Uterus (tissue), 4 donors: ENCODE measurements at places on chromosomes 6 and 20.

DNA sequence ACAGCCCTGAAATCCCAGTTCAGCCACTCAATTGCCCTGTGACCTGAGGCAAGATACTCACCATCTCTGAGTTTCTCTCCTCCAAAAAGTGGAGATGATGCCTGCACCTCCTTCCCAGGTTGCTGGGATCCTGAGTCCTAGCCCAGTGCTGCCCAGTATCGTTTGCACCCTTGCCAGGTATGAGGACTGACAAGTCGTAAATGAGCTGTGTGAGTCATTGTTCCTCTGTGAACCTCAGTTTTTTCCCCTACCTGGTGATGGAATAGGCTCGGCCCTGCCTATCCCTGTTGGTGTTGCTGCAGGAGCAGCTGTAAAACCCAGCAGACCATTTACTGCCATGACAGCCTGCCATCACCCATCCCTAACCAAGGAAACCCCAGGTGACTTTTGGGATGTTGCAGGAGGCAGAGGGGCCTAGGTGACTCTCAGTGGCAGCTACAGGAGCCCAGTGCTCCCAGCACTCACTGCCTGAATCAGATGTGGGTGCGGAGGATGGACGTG, 229.3 kb downstream of the SYNDIG1 start:
- no peak for DNase-seq

DNA sequence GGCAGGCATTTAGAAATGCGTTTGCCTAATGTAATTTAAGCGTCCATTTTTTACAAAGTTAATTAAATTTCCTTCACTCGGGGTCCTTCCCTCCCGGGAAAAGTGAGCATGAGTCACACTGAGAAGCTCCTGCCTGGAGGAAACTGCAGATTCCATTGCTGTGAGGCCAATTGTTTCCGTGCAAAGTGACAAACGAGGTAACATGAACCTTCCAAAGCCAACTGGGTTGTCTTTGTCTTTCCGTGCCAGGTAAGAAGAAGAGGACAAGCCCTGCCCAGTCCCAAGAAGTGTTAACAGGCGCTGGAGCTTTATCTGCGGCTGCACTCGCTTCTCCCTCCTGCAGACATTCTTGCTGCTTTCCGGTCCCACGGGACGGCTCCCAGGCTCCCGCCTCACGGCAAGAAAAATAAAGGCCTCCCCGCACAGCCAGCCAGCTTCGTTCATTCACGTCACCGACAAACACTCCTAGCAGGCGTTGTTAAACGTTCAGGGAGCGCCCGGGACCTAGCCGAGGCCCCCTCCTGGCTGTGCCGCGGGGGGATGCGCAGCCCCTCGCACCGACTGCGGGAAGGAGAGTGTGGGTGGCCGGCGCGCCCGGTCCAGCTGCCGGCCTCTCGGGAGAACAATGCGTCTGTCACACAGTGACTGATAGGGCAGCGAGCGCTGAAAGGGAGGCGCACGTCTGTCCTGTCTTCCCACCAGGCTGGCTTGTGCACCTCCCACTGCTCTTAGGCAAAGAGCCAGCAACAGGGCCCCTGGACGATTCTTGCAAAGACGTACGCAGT, 61.5 kb upstream of the HDDC2 start:
- DNase-seq = peak; percentile 35

DNA sequence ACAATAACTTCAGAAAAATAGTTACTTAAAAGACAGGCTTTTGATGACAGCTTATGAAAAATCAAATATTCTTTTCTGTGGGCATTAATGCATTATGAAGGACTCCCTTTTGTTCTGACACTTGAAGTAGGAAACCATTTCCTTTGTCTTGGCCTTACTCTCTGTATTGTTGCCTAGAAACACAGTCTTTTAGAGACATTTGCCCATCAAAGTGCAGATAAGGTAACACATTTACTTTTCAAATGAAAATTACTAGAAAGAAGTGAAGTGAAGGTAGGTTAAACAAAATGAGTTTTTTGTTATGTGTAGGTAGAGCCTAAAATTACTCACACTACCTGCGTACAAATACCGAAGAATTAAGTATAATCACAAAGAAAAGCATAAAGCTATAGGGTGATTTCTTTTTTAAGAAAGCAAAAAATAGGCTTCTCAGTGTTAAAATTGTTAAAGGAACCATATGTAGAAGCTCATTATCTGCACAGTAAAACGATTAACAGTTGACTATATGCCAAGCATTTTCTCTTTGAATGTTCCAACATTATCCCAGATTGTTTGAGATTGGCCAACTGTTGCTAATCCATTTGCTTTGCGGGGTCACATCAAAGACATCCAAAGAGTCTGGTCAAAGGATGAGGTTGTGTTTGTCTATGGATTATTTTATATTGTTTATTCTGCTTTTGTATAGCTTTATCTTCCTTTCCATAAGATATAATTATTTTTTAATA, 542.0 kb upstream of the RNF217 start:
- no peak for DNase-seq

GRCh38 chr6:30881392-30882203, 2.7 kb upstream of the DDR1 start:
- no peak for DNase-seq

DNA sequence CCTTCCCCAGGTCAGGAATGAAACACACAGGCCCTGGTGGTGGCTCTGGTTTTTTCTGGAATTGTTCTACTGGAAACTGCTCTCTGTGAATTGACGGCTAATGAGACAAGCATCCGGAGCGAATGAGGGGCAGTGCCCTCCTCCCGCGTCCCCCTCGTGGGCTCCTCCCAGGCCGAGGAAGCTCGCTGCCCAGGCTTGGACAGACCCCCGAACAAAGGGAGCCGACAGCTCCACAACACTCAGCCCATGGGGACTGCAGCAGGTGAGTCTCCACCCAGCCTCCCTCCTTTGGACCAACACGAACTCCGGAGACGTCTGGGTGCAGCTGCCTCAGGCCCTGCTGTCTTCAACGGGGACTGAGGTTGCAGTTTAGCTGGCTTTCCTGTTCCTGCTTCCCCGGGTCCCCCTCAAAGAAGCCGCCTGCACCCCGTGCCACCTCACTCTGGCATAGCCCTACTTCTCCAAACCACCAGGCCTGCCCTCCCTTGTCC, 31.3 kb upstream of the AFDN start:
- no peak for DNase-seq

DNA sequence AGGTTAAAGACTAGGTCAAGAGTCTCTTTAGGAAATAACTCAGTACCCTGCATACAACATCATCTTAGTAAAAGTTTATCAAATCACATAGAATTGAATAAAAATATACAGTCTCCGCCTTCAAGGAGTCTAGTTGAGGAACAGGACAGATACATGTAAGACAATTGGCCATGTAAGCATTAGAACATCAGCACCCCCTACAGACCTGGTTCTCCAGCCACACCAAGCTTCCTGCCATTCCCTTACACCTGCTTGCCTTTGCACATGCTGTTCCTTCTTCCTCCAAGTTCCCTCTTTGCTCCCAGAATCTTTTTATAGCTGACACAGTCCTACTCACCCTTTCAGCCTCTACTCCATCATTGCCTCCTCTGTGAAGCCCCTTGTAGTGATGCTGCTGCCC, 187.8 kb upstream of the LRFN2 start:
- no peak for DNase-seq

GRCh38 chr6:166998256-166999144, 697 bp upstream of the CEP43 start:
- DNase-seq = peak; percentile 22

DNA sequence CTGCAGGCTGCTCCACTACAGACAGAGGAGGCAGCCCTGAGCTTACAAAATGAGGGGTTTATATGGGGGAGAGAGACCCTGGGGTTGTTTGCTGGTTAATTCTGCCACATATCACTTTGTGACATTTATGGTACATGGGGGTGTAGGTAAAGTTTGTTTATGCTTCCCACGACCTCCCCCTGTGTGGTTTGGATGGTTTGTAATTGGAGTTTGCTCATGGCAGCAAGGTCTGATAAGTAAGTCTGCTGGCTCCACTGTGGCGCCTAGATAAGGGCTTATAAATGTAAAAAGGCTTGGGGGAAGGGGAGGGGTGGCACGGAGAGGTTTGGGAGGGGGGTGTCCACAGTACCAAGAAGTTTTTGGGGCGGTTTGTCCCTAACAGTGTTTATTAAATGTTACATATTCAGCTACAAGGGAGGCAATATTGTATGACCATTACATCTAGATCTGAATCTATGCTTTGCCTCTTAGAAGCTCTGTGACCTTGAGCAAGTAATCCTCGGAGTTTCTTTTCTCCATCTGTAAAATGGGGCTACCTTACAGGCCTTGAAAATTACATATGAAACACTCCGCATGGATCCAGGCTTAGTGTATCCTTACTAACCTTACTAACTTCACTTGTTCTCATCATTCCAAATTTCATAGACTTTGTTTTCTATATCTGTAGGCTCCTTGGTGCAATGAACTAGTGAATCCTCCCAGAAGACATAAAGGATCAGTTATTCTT, 204.8 kb upstream of the NOX3 start:
- no peak for DNase-seq

DNA sequence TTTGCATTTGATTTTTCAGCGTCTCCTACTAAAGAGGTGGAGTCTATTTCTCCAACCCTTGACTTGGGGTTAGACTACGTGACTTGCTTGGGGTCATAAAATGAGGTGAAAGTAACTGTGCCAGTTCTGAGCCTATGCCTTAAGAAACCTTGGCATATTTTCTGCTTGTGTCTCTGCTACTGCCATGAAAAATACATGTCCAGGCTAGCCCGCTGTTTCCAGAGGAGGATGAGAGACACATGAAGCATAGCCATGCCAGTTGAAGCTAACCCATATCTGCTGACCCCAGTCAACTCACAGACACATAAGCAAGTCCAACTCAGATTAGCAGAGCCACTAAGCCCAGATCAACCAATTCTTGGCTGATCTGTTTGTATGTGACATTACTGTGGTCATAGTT, 38.7 kb downstream of the SCP2D1 start:
- no peak for DNase-seq

- no peak for DNase-seq
Measured at GRCh38 chr6:12814015-12814414, 97.4 kb downstream of the PHACTR1 start.

- no peak for DNase-seq
Measured at GRCh38 chr6:105474234-105474633, 71.4 kb upstream of the PREP start.

- no peak for DNase-seq
Measured at GRCh38 chr6:7794509-7794908, 68.6 kb downstream of the BMP6 start.

DNA sequence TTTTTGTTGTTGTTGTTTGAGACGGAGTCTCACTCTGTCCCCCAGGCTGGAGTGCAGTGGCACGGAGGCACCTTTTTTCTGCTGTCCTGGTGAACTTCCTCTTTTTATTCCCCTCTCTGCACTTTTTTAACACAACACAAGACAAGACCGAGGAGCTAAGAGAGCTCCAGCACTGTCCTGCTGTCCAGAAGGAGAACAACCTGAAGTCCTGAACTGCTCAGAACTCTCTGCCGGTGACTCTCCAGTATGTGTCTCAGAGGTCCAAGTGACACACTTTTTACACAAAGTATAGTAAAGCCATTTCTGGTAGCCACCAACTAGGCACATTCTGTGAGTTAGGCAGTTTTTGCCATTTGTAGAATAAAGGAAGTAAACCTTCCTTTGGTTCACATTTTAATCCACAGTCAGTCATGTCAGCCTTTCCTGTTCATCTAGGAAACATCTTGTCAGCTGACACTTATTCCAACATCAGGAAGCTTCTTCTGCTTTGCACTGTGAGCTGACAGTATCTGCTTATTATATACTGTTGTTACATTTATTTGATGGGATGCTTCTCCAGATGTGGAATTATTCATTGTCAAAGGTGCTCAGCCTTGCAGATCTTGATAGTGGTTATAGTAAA, 28.1 kb upstream of the TXNDC5 start:
- no peak for DNase-seq

DNA sequence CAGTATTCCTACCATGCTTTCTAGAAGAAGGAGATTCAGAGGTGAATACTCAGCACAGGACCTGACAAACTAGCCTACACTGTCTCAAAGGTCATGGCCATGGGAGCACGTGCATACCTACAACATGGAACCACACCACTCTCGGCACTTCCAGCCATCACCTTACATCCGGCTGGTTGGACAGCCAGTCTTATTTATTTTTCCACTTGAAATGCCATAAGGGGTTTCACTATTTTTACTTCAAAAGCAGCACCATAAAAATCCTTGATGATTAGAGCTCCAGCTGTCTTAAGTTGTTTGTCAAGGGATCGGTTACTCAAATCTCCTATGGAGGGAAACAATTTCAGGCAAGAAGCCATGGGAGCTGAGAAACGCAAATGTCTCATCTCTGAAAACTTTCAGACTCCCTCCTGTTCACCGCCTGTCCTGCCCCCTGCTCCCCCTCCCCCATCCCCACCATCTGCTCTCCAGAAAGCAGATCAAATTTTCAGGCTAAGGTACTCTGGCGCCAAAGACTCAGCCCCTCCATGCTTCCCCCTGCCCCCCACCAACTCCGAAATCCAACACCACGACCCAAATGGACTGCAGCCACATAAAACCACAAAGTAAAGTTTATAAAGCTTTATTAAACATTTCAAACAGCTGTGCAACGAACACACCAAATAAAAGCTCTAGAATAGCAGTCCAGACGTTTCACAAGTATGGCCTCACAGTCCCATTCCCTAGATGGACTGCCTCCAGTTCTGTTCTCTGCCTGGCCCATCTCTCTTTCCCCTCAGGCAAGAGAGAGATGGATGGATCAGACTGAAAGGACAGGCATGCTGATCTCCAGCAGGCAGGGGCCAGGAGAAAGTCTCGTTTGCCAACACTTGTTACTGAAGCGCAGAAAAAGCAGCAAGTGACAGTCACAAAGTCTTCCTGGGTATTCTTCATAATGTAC, 4.0 kb upstream of the NNAT start:
- no peak for DNase-seq

GRCh38 chr20:34536798-34537394, 20.7 kb downstream of the DYNLRB1 start:
- DNase-seq = no peak

- DNase-seq = no peak
Measured at GRCh38 chr6:131945971-131946370, 5.2 kb downstream of the CCN2 start.

DNA sequence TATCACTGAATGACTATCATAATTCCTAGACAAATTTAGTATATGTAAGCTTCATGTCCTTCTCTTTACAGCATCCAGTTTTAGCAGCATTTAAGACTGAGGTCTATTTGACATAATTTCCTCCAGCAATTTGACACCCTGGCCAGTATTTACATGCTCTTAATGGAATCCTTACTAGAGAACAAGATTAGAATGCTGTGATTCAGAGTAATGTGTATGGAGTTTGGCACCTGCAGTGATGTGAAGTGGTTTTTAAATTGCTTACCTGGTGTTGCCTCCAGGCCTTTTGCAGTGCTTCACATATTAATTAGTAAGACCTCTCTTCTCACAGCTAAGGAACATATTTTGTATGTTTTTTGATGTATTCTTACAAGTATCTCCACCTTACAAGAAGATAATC, 9.8 kb downstream of the NKX2-4 start:
- DNase-seq = no peak
